ENCODE measurements at places on chromosomes 6 and 20. TPM values are rescaled to one million over a fixed set of nuclear protein-coding genes. Genes with fewer than 3 reads are reported as not detected.

GRCh38 chr6:107689190-107689589 is 134.9 kb downstream of the SCML4 start:
- DNase-seq = no peak

- DNase-seq = no peak
These were observed 79.5 kb upstream of the NEDD9 start for GRCh38 chr6:11311970-11312369.

DNA sequence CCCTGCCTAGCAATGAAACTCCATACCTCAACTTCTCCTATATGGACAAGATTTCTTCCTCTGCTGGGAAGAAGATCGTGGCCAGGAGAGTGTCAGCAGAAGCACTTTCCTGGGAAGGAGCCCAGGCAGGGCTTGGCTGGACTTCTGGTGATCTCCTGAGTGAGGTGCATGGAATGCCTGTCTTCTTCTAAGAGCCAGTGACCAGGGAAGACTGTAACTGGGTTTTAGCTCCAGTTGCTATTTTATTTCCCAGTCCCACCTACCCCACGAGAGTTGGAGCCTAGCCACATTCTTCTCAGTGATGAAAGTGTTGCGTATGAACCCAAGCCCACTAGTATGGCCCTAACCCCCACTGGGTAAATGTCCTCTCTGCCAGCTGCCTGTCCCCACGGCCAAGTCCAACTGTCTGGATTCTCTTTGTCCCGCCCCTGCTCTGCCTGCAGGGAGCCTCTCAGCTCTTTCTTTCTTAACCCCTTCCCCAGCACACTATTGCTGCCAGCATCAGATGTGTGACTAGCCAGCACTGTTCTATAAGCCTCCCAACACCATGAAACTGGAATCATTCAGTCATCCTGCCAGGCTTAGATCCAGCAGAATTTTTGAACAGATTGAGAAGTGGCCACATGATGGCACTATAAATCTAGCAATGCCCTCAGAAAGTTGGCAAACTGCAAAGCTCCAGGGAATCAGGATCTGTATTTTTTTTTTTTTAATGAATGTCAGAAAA is 69.8 kb upstream of the FAM184A start:
- DNase-seq = peak; percentile 74

DNA sequence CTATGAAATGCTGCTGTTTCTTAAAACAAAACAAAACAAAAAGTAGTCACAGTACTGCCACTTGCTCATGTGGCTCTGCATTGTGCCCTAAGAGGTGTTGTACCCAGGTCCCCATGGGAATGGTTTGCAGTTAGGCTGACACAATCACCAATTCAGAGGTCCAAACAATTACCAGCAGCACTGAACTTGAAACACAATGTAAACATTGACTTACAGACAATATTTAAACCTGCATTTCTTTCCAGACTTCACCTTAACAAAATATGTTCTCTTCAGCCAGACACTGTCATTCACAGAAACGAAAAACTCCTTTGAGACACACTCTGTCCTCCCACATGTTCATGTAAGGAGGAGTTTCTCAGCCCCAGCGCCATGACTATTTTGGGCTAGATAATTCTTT is 206.8 kb upstream of the ARG1 start:
- no peak for DNase-seq

- no peak for DNase-seq
These were observed 541.8 kb upstream of the NRSN1 start for GRCh38 chr6:23584134-23584763.

- DNase-seq = no peak
These were observed 387.9 kb upstream of the ARID1B start for GRCh38 chr6:156389296-156389695.

GRCh38 chr20:58128635-58129625 is 99.5 kb downstream of the ANKRD60 start:
- no peak for DNase-seq

DNA sequence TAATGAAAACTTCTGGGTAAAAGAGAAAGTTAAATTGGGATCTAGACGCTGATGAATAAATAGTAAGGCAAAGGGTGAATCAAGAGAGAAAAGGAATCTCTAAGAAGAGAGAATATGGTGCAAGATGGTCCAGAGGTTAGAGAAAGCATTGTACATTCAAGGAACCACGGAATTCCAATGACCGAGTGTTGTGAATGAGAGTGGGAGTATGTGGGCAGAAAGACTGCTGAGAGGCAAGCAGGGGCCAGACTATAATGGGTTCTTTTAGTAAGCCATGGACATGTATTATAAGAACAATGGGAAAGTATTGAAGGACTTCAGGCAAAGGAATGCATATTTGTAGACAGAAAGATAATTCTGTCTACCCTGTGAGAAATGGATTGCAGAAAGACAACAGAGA is 45.2 kb downstream of the SPTLC3 start:
- no peak for DNase-seq

- DNase-seq = peak; percentile 44
These were observed 8.7 kb upstream of the TENT5A start for GRCh38 chr6:81761197-81761596.

GRCh38 chr20:62331347-62331746 is 28.6 kb downstream of the ADRM1 start:
- no peak for DNase-seq

- peak; percentile 44 for DNase-seq
These were observed 27.3 kb downstream of the COL21A1 start for GRCh38 chr6:56220078-56220477.

DNA sequence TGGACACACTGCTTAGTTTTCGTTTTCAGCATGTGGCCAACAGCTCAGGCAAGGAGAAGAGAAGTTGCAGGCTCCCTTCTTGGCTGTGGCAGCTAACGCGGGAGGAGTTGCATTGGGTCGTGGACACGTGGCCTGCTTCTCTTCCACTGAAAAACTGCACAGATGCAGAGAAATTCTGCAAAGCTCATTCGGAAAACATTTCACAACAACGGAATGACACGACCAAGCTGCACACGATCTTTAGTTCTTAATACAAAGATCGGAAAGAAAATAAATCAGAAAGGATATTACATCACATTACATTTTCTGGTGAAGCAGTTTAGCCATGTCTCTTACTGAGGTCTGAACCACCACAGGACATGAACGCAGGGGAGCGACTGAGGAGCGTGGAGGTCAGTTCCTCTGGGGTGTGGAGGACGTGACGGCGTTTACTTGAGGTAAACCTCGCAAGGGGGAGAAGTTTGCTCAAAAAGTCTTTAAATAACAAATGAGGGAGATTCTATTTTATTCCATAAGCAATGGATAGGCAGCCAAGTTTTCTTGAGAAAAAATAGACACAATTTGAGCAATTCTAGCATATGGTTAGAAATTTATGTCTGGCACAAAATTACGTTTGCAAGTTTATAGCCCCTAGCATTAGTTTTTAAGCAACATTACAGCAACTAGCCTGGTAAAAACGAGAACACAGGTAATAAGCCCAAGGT is 178.3 kb downstream of the THBS2 start:
- DNase-seq = no peak

DNA sequence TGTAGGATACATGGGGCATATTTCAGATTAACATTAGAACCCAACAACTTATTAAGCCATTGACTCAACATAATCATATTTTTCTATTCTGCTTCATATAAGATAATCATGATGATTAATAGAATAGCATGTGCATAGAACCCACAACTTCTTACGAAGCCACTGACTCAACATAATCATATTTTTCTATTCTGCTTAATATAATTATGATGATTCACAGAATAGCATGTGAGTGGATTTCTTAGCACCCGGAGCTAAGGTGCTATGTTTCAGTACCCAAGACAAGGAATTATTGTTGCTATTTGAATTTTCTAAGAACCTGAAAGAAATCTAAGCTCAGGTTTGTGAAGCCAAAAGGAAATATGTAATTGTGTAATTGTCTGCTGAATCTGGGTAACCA is 96.8 kb downstream of the TENT5A start:
- no peak for DNase-seq

GRCh38 chr6:147711476-147711875 is 203.0 kb downstream of the SAMD5 start:
- no peak for DNase-seq

- no peak for DNase-seq
These were observed 16.6 kb upstream of the ZNF831 start for GRCh38 chr20:59146780-59147565.

DNA sequence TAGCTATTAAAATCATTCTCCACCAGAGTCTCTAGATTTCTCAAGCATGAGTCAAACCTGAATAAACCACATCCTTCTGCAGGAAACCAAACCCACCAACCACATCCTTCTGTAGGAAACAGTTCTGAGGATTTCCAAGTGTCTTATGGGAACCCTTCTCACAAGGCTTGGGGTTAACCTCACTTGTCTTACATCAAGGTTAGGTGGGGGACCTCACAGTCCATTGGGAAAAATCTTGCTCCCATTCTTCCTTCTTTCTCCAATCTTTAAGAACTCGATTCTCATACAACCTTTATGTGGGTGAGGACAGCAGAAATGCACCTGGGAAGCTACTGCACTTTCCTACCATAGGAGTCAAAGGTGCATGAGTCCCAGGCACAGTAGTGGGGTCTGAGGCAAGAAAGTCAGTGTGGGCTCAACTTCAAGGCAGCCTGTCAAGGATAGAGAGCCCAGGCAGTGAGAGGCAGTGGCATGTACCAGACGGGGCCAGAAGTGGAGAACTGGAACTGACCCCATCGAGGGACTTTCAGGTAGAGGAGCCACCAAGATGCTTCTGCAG is 114.5 kb downstream of the SLC22A3 start:
- no peak for DNase-seq

DNA sequence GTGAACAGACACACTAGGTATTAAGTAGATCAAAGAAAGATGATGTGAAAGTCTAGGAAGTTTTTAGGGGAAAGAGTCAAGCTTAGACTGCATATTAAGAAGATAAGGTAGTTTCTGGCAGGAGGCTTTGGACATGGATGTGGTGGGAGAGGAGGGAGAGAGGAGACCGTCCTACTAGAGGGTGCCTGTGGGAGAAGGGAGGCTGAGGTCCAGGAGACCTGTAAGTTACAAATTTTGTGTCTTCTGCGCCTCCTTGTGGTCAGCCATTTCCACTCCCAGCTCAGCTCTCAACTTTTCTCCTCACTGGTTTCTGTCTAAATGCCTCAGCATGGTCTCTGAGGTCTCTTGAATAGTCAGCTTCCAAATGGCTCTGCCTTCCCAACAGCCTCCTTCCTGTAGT is 193.5 kb downstream of the UNC5CL start:
- DNase-seq = peak; percentile 71

DNA sequence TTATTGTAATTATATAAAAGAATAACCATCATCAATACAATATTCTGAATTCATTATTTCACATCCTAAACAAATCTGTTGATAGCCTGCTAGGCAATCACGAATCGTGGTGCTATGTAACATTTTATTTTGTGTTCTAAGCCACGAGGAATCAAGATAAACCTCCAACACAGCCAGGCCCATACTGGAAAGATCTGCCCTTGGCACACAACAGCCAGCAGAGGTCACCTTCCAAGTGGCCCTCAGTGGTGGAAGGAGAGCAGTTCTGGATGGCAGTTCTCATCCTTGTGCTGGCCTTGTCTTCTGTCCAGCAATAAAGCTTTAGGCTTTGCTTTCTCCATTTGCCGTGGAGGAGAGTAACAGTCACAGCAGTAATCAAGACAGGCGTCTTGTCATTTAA is 13.2 kb downstream of the ZNF831 start:
- no peak for DNase-seq

- DNase-seq = no peak
These were observed 41.9 kb downstream of the ZFAND3 start for GRCh38 chr6:37861452-37861851.

DNA sequence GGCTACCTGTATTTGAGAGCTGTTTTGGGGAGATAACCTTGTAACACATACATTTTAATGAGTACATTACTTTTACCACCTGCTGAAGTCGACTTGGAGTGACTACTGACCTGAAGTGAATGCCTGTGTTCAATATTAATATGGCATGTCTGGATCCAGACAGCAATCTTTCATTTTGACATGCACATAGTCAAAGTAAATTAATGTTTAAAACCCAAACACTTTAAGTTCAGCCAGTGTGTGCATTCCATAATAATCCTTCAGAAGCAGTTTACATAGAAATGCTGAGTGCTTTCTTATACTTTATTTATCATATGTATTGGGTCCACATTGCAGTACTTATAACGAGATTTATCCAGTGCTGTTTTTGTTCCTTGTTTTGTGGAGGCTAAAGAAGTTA is 38.0 kb downstream of the CDKAL1 start:
- DNase-seq = no peak

DNA sequence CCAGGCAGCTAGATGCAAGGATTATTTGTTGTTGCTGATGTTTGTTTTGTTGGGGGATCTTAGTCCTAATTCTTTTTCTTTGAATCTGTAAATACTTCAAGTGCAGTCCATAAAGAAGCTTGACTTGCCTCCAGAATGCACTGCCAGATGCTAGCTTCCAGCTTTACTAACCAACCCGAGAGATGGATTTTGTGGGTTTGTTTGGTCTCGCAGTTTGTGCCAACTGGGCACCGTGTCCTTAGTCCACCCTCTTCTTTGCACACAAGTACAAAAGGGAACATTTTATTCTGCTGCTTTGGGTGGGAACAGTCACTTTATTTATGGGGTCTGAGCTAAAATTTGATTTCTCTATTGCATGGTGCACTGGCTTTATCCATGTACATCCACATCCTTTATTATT is 212.0 kb downstream of the PLCB1 start:
- no peak for DNase-seq

GRCh38 chr6:134896910-134897309 is 53.0 kb downstream of the ALDH8A1 start:
- peak; percentile 26 for DNase-seq

- DNase-seq = peak; percentile 12
These were observed 69.0 kb downstream of the DLL1 start for GRCh38 chr6:170221753-170222400.

- DNase-seq = no peak
These were observed 55.5 kb downstream of the PRDM1 start for GRCh38 chr6:106141441-106142237.

GRCh38 chr6:69784595-69785377 is 12.0 kb downstream of the LMBRD1 start:
- DNase-seq = no peak

The AVP gene
- not detected for total RNA-seq

The CGA gene
- total RNA-seq = not detected

The ZSCAN16 gene
- total RNA-seq = 8.0 TPM

The KCNB1 gene
- 0.81 TPM for total RNA-seq

The MRAP2 gene
- 0.34 TPM for total RNA-seq

The EDN1 gene
- total RNA-seq = not detected

The GPR31 gene
- total RNA-seq = not detected

The FGD2 gene
- not detected for total RNA-seq

The CRISP3 gene
- not detected for total RNA-seq

The LY6G6C gene
- total RNA-seq = 0.80 TPM

The TSPO2 gene
- not detected for total RNA-seq

The ARHGAP18 gene
- 14.2 TPM for total RNA-seq

The SLC35D3 gene
- not detected for total RNA-seq

The IMPG1 gene
- total RNA-seq = not detected

The KIF25 gene
- 0.39 TPM for total RNA-seq

The EFCAB8 gene
- 0.13 TPM for total RNA-seq

The SRSF12 gene
- total RNA-seq = 14.5 TPM

The TMEM74B gene
- not detected for total RNA-seq

The TEAD3 gene
- 17.0 TPM for total RNA-seq

The NELFE gene
- 94.3 TPM for total RNA-seq

Measured in A673 (cell line).